ENCODE measurements at places on chromosomes 1 and 21.

GRCh38 chr1:147619741-147620140, 50.6 kb downstream of the ACP6 start:
- no peak for DNase-seq

DNA sequence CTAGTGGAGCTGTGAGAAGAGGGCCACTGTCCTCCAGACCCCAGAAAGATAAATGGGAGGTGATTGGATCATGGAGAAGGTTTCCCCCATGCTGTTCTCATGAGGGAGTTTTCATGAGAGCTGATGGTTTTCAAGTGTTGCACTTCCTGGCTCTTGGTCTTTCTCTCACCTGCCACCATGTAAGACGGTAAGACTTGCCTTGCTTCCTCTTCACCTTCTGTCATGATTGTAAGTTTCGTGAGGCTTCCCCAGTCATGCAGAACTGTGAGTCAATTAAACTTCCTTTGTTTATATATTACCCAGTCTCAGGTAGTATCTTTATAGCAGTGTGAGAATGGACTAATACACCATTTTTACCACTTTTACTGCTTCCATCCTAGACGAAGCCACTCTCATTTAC, 27.6 kb downstream of the GPR88 start:
- no peak for DNase-seq

DNA sequence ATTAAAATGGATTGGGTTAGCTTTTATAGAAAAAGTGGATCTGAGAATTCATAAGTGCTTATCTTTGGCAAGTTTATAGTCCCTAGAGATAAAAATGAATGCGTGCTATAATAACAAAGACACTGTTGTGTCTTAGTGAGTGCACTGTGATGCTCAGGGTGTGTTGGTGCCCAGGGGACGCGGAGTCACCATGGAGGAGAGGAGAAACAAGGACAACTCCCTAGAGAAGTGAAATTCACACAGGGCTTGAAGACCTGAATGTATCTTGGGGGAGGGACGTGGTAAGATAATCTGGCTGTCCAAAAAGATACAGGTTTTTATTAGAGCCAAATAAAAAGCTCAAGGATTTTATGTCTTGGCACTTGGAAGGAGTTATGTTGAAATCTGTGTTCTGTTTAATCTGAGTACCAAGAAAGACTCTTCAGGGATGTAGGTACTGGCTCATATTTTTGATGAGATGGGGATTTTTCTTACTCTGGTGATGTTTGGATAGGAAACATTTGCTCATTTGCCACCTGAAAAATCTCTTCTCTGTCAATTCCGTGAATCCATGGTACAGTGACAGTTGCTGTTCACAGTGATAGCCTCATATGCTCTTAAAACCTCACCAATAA, 9.6 kb downstream of the SMYD2 start:
- no peak for DNase-seq

DNA sequence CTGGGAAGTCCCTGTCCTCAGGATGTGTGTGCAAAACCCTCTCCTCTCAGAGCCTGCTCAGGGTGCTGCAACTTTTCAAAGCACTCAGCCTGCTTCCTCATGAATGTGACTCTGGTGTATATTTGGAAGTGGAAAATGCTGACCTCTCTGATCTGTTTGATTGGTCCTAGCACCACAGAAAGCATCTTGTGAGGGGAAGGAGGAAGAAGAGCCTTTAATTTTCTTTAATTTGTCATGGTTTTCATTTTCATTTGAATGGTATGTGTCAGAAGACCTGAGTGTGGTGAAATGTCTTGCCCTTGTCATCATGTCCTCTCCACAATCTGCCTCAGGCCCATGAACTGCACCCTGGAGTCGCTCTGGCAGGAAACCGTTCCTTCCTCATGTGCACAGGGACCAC, 383.5 kb downstream of the NTNG1 start:
- DNase-seq = no peak

DNA sequence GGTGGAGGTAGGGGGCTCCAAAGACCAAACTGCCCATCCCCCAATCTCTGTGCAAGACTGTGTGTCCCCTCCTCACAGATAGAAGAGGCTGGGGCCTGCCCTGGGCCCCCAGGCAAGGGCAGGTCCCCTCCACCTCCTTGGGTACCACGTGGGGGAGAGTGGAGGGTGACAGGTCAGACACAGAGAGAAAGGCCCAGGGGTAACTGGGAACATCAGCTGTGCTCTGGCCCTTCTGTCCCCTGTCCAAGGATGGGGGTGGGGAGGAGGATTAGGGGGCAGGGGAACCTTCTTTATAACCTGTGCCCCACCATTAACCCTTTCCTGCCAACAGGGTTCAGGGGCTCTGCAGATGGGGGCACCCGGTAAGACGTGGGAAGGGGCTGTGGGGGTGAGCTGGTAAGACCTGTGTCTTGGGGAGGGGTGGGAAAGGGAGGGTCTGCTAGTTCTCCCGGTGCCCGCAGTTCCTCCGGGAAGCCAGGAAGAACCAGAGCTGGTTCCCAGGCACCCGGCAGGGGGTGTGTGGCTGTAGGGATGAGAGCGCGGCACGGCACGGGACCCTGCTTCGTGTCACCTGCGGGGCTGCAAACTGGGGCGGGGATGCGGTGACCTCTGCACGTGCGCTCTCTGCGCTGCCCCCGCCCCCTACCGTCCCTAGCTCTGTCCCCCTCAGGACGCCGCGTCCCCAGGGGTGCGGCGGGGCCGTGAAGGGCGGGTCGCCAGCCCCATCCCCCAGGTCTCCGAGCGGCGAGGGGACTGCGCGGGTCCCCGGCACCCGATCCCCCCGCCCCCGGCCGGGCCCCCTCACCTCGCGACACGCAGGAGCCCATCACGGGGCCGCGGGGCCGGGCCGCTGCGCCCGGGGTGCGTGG, 601 bp downstream of the FAM131C start:
- no peak for DNase-seq

GRCh38 chr1:26932531-26932930, 11.0 kb downstream of the NUDC start:
- no peak for DNase-seq

DNA sequence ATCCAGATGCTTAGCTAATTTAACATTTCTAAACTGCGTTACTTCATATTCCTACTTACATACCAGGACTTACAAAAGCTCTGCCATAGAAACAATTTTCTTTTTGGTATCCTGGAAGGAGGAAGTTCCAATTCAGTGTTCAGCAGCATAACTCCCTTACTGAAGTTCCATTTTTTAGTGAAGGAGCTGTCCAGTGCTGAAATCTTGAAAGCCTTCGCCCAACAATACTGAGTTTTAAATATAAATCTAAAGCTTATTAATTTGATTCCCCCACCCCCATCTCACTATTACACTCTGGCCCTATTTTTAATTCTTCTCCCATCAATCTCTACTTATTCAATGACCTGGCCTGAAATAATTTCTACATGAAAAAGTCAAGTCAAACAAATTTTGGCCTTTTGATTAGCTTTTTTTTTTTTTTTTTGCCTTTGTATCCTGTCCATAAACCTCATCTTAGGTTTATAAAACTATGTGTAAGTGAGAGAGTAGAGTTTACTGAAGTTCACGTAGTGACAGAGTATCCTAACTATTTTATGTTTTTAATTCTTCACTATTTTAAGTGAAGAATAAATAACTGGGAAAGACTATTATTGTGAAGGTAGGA, 323.0 kb upstream of the PLD5 start:
- DNase-seq = no peak

DNA sequence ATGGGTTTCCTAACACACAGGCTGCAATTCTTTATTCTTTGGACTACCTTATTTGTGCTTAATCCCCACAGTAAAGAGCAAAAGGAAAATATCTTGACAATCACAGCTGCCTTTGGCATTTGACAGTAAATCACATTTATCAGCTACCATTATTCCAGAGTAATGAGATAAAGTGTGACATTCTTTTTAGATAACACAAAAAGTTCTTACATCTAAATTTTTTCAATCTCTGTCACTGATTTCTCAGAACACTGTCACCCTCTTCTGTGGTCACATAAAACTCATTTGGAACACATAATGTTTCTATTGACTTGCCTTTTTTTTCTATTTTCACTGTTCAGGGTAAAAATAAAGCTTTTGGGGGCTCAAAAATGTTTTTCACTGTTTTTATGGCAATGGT, 484.6 kb downstream of the LTN1 start:
- no peak for DNase-seq

GRCh38 chr1:37040773-37041172, 6.5 kb upstream of the GRIK3 start:
- no peak for DNase-seq

GRCh38 chr21:31252611-31253010, 91.5 kb downstream of the TIAM1 start:
- DNase-seq = no peak

DNA sequence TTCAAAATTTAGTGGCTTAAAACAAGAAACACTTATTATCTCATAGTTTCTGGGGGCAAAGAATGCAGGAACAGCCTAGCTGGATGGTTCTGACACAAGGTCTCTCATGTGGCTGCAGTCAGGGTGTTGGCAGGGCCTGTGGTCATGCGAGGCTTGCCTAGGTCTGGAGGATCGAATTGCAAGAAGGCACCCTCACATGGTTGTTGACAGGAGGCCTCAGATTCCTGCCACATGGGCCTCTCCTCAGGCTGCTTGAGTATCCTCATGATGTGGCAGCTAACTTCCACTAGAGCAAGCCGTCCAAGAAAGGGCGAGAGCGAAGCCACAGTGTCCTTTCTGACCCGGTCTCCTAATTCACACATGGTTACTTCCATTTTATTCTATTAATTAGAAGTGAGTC, 6.2 kb upstream of the NRIP1 start:
- DNase-seq = no peak

DNA sequence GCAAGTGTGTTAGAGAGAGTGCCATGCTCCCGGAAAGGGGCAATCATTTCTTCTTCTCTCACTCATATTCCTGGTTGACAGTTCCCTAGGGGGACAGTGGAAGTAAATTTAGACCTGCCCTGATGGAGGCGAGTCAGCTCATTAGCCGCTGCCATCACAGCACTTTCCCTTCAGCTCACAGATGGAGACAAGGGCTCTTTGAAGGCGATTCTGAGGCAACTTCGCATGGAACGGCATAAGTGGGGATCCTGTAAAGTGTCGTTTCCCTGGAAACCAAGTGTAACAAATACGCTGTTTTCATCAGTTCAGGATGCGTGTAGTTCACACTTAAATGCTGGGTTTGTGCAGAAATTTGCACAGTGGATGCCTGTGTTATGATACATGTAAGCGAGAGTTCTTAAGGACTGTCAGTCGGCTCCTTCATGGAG, 114.5 kb upstream of the TMPRSS15 start:
- DNase-seq = no peak

DNA sequence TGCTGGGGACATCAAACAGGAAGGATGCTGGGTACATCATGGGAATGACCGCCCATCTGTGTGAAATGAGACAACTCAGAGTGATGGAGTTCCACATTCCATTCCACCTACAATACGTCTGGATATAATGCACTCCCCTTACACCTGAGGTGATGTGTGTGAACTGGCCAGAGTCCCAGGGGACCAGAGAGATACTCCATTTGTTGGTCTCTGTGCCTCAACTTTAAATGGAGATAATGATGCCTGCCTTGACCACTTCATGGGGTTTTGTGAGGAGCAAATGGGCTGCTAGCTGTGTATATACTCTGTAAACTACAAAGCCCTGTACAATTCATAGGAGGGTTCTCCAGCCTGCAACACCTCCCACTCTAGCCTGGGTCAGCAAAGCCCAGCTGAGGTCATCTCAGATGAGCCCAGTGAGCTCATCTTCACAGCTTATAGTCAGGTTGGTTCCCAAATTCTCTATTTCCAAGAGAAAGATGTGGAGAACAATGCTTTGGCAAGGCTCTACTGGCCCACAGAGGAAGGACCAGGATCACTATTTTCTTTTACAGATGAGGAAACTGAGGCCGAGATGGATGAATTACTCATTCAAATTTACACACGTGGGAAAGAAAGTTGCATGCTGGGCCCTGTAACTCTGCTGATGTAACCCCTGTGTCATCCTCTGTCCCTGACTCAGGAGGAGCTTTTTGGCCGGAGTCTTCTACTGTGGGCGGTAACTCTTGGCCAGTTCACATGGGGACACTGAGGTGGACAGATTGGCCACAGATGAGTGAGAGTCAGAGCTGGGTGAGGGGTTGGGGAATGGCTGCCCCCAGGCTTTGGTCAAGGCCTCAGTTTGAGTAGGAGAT, 105.6 kb upstream of the GCLM start:
- no peak for DNase-seq

GRCh38 chr1:111139324-111139955, 453 bp downstream of the DRAM2 start:
- no peak for DNase-seq

DNA sequence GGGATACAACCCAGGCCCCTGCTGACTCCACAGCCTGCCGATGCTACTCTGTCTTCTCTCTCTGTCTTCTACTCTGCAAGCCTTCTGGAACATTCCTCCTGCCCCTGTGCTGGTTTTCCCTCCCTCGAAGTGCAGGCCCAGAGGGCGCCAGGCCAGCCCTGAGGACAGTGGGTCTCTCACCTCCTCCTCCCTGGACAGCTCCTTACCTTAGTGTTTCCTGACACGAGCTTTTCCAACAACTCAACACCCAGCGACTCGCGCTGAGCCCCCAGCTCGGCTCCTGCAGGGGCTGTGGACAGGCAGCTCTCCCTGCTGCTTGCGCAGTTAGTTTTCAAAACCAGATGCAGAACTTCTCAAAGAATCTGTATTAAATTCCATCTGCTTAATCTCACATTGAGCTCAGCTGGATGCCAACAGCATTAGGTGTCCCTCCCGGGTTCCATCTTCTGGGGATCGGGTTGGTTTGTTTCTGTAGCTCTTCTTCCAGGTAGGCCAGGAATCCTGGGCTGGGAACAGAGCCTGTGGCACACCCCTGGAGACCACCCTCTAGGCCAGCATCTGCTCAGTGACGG, 54.2 kb downstream of the PTPRU start:
- no peak for DNase-seq

GRCh38 chr1:163414778-163415177, 93.0 kb downstream of the NUF2 start:
- DNase-seq = no peak

GRCh38 chr1:200487650-200488049, 77.8 kb upstream of the ZNF281 start:
- DNase-seq = no peak

- no peak for DNase-seq
Measured at GRCh38 chr1:33121728-33122127, 40.8 kb downstream of the AZIN2 start.

- DNase-seq = peak; percentile 97
Measured at GRCh38 chr1:100352267-100353070, at the start of gene CDC14A. CDC14A (plus strand) TSS chr1:100352506; CDS start chr1:100352955, 449 bp downstream.

DNA sequence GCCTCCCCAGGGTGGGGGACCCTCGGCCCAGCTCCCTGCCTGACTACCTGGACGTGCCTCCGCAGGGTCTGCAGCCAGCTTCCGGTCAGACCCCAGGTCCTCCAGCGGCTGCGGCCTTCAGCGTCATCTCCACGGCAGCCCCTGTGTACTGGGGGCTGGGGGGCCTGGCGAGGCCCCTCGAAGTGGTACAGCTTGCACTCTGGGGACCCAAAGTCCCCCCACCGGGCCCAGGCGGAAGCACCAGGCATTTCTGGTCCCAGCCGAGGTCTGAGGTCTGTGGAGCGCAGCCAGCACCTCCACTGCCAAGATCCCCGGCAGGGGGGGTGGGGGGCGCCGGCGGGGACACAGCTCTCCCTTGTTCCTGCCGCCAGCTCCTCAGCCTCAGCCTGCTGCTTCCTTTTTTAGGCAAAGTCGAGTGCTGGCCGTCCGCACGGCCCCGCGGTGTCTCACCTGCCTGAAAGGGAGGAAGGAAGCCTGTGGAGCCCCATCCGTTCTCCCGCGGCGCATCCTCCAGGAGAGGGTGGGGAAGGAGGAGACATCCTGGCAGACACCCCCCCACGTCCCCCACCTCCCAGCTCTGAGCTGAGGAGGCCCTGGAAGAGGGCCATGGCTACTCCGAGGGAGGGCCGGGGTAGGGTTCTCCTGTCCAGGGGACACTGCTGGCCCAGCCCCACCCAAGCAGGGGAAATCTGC, 1.2 kb upstream of the VWA1 start:
- peak; percentile 87 for DNase-seq

GRCh38 chr1:218397752-218398339, 52.7 kb downstream of the TGFB2 start:
- DNase-seq = no peak
